Activated B cell treated with CpG ODN at 0.5 μM for 24 hours (primary cell): ENCODE measurements at places on chromosomes 3 and 15.

- DNase-seq: no peak
These were observed 116.2 kb downstream of the NSUN3 start for GRCh38 chr3:94179059-94179458.

DNA sequence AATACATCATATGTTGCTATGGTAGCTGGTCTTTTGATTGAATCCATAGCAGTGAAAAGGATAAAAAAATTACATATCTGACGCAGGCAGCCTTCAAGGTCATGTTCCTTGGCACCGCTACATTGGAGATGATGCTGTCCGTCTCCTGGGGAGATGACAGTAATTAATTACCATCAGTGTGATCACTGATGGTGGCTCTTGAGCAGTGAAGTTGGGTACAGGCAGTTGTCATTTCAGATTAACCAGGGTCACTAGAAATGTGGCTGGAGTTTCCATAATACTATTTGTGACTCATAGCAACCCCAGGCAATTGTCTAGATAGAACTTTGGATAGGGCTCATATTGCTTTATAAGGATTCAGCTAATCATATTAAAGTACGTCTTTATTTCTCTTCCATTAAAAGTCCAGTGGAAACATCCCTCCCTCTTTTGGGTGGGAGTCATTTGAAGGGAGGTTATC lies 136.3 kb downstream of the THSD4 start:
- DNase-seq: no peak

DNA sequence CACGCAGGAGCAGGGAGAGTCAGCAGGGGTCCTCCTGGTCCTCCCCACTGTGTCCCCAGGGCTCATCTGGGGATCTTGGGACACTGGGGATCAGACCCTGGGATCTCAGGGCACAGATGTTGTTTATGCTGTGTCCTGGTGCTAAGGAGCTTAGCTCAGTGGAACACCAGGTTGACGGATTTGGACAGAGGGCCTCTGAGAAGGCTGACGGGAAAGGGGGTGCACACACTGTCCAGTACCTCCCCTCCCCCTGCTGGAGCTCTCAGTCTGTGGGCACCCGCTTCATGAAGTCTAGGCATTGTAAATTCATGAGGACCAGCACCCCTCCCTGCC lies 21.9 kb upstream of the SEMA3F start:
- DNase-seq: no peak

GRCh38 chr3:128605091-128606046 lies 45.2 kb downstream of the RPN1 start:
- DNase-seq: no peak
